ENCODE measurements at places on chromosomes 3 and 15.

DNA sequence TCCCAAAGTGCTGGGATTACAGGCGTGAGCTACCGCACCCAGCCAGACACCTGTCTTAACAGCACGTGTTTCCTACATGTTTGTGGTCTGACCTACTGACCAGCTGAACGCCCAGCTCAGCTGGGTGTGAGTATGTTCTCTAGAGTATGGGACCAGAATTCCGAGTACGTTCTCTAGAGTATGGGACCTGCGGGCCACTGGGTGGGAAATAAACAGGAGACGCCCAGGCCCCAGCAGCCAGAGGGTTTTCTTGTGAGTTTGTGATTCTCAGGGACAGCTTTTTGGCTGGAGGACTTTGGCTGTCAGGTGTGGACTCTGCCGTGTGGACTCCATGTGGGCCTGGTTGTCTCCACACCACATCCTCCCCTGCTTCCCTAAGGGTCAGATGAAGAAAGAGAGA is 87.3 kb downstream of the CHRD start:
- DNase-seq, result no peak

GRCh38 chr15:40471105-40471807 is 472 bp downstream of the CHST14 start:
- no peak for DNase-seq

GRCh38 chr3:3201611-3202010 is 22.1 kb upstream of the CRBN start:
- DNase-seq, result no peak

GRCh38 chr3:64073158-64073761 is 50.0 kb upstream of the PSMD6 start:
- no peak for DNase-seq
